ENCODE measurements at places on chromosomes 4 and X.
A peak's percentile ranks its signal among the peaks of the same experiment; 100 is the strongest.

- no peak for DNase-seq
Measured at GRCh38 chr4:2322227-2322626, 60.3 kb upstream of the MXD4 start.

DNA sequence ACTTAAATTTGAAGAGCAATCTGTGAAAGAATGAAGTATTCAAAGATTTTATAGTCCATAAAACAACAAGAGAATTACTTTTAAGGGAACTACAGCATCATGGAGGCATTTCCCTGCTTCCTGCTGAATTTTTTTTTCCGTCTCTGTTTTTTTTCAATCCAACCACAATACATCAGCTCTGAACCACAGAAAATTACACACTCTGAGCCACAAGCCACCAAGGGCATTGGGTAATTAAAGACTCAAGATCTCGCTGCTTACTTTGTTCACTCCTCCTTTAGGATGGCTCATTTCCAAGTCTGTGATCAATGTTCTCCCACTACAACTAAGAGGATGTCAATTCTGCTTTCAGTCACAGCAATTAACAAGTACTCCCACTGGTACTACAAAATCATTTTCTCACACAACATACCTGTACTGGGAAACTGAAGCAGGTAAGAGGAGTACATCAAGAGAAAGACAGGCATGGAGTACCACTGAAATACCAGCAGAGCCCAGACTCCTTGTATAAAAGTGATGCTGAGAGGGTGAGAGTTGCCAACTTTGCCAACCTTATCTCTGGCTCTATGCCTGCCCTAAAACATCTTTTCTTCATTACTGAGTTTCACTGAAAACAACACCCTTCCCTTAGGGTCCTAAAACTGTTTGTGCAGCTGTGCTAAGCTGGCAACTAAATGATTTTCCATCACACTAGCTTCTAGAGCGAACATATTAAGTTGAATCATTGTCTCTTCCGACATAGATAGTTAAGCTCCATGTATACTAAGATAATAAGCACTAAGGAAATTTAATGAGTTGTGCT lies 105.8 kb upstream of the MAGEB18 start:
- no peak for DNase-seq

- peak; percentile 68 for DNase-seq
Measured at GRCh38 chrX:118823263-118824172, at the start of gene ZCCHC12. Gene ZCCHC12 (plus strand): TSS chrX:118823824. CDS start chrX:118825245, 1,421 bp downstream.

DNA sequence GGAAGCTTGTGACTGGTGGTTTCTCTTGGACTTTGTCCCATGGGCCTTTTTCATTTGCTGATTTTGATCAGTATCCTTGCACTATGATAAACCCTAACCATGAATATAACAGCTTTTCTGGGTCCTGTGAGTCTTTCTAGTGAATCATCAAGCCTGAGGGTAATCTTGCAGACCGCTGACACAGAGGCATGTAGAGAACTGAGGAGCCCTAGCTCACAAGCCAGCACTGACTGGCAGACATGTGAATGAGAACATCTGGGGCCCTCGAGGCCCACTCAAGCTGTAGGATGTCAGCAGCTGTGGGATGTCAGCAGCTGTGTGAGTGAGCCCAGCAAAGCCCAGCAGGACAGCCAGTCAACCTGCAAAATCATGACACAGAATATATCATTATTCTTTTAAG lies 36.7 kb downstream of the HMGB3 start:
- no peak for DNase-seq

DNA sequence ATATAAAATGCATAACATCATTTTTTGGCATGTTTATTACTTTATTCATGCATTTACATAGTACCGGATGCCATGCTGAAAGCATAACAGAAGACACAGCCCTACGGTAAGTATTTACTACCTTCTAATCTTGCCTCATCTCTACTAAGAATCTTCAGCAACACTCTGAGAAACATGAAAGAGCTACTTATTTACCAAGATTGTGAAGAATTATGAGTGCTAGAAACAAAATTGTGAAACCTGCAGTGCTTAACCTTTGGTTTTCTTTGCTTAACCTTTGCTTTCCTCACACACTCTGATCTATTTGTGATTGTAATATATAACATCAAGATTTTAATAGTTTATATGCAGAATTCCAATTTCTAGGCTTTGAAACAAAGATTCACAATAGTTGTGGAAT lies 7.4 kb downstream of the ANTXR2 start:
- DNase-seq = no peak

GRCh38 chr4:47493238-47494123 lies 8.4 kb downstream of the ATP10D start:
- DNase-seq = no peak

DNA sequence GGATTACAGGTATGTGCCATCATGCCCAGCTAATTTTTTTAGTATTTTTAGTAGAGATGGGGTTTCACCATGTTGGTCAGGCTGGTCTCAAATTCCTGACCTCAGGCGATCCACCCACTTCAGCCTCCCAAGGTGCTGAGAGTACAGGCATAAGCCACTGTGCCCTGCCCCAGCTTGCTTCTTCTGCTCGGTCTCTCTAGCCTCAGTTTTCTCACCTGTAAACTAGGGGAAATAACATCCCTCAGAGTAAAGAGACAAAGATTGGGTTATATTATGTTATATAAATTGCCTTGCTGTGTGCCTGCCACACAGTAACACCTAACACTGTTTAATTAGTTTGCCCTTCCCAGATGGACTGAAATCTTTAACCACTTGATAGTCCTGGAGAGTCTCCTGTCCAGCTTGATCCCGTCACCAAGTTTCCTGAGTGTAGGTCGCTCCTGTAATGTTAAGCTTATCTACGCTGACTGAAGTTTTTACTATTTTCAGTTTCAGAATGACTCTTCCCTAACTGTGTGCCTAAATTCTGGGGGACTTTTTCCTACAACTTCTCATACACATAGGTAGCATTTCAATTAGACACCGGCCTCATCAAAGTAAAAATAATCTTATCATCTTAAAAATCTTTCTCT lies 412.7 kb upstream of the TENM3 start:
- DNase-seq = no peak

GRCh38 chr4:139589336-139590018 lies 33.5 kb upstream of the SETD7 start:
- no peak for DNase-seq

- no peak for DNase-seq
Measured at GRCh38 chrX:102341867-102342266, 94.9 kb downstream of the NXF2 start.

- DNase-seq = no peak
Measured at GRCh38 chrX:153969125-153969903, 2.3 kb downstream of the HCFC1 start.

DNA sequence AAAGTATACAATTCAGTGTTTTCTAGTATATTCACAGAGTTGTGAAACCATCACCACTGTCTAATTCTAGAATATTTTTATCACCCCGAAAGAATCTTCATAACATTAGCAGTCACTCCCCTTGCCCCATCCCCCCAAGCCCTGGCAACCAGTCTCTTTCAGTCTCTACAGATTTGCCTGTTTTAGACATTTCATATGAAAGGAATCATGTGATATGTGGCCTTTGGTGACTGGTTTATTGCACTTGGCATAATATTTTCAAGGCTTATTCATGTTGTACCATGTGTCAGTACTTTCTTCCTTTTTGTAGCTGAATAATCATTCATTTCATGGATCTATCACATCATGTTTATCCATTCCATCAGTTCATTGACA lies 371.7 kb downstream of the AFF2 start:
- DNase-seq = no peak

DNA sequence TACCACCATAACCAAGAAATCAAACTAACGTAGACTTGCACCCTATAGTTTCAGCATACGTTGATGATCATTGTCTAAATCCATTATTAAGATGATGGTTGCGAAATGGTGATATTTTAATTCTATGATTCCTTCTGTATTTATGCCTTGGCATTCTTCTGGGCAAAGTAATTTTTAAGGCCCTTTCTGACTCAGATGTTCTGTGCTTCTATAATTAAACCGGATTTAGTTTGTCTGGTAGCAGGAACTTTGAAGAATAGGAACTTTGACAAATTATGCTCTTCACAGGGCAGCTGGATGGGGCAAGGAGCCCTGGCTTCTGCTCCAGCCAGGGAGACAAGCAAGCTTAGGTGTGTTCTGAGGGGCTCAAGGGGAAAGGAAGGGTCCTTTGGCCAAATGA lies 23.8 kb upstream of the PLAC1 start:
- no peak for DNase-seq

DNA sequence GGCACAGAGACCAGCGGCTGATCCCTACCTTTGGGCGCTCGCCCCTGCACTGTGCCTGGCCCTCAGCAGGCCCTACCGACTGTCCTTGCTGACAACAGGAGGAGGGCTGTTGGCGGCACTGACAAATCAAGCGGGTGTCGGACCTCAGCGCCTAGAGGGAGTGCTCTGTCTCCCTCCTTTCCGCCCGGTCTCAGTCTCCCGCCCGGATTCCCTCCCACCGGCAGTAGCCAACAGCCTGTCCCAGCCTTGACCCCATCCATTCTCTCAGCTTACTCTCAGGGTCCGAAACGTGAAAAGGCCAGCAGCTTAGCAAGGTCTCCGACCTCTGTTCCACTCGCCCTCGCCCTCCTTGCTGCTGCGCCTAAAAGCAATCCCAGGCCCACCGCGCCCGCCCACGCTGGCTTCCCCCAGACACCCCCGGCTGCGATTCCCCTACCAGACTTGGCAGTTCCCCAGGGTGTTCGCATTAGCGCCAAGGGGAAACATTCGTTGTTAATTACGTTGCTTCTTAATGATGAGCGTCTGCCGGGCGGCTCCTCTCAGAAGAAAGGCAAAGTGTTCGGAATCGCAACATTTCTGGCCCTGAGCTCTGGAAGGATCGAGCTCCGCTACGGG lies 96.2 kb downstream of the SOWAHB start:
- DNase-seq = no peak

DNA sequence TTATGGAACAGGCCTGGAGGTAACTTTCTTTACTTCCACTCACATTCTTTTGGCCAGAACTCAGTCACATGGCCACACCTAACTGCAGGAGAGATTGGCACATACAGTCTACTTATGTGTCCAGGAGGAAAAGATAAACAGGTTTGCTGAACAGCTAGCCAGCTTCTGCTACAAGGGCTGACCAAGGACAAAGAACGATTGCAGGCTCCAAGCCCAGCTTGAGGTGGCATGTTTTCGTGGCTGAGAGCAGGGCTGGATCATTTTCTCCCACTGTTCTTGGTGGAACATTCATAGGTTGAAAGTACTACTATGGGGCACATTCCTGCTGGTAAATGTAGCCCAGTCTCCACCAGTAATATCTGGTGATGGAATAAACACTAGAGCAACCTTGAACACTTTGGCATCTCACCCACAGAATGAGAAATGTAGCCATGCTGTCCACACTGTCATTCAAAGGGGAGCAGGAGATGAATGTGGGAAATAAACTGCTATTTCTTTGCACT lies 28.2 kb downstream of the NHS start:
- no peak for DNase-seq

GRCh38 chr4:109078724-109079123 lies 223.7 kb downstream of the COL25A1 start:
- DNase-seq = no peak

- no peak for DNase-seq
Measured at GRCh38 chr4:20868108-20868507, 167.8 kb downstream of the PACRGL start.

DNA sequence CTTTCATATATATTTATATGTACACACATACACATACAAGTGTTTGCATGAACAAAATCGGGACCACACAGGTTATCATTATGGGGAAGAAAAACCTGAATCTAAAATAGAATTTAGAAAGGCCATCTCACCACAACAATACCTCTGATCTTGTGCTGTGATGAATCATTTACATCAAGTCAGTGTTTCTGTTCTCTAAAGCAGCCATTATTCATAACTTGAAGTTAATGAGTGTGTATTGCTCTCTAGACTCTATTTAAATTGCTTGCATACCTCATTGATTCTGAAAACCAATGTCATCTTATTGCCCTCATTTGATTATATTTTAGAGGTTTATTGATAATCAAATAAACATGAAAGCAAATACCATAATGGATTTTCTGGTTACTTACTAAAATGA lies 71.6 kb downstream of the FAM114A1 start:
- no peak for DNase-seq

DNA sequence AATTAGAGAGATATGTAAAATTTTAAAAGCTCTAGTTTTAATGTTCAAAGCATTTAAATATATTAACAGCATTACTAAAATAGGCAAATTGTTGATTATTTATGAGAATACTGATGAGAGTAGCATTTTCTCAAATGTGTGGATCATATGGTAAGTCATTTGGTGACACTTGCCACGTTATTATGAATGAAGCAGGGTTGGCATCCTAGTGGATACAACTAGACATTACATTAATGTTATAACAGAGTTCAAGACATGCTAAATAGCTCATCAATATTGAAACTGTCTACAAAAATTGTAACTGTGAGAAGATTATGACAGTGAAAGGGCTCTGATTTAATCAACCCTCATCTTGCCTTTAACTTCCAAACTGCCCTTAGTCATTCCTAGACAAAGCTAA lies 171.1 kb downstream of the PDGFC start:
- DNase-seq = no peak

DNA sequence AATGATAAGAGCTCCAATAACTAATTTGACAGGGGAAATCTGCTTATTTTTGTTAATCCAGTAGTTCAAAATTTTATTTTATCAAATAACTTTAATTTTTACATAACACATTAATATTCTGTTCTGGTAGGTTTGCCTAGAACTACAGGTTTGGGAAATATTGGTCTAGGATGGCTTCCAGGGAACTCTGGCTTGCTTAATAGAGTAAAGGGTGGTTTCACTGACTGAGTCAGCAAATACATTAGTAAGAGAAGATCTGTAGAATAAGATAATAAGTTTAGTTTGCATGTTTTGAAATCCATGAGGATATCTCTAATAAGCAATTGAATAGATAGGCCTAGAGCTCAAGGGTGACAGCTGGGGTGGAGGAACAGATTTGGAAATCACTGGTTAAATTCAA lies 500.7 kb downstream of the ZNF674 start:
- no peak for DNase-seq

- DNase-seq = peak; percentile 58
Measured at GRCh38 chr4:6957994-6958393, 48.4 kb downstream of the TBC1D14 start.

- DNase-seq = no peak
Measured at GRCh38 chr4:48902266-48902665, 4.3 kb downstream of the OCIAD2 start.

DNA sequence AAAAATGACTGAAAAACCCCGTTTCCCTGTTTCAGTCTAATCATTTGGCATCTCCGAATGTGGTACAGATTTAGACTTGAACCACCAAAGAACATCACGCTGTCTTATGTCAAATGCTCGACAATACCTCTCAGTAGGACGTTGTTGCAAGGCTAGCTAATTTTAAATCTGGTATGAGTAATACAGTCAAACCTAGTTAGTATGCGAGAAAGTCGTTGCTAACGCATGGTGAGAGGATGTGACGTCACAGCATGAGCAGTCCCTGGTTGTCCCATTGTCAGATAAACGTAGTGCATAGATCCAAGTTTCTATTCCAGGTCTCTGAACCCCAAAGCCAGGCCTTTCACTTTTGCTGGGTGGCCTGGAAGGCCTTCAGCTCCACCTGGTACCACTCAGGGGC lies 44.7 kb downstream of the SETD7 start:
- no peak for DNase-seq

DNA sequence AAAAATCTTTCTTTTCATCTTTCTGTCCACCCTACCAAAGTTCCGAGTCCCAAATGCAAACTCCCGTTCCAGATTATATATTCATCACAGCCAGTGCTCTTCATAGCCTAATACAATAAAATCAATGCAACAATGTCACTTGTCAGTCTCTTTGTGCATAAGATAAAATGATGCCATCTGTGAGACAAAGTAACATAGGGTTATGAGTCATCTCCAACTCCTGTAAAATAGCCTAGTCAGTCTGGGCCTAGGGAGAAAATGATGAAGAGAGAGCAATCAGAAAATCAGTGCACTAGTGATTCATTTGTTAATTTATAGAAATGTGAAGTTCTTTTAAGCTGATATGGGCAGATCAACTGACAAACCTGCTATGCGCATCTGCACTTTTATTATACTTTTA lies 689.1 kb upstream of the DIAPH2 start:
- DNase-seq = no peak
